ENCODE measurements at places on chromosomes 11 and 22.

DNA sequence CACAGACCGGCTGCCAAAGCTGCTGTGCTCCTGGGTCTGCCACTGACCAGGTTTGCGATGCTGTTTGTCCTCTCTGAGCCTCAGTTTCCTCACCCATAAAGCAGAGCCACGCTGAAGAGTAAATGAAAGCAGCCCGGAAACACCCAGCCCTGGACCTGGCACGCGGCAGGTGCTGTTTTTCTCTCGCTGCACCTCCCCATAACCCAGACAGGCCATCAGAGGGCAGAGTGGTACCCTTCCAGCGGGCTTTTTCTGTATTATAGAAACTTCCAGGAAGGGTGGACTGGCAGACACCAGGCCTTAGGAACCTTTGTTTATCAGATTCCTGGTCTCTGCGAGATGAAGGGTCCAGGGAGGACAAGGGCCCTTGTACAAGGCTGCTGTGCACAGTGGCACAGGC, 17.9 kb upstream of the FGF19 start:
- DNase-seq: no peak

- DNase-seq: no peak
Observed at GRCh38 chr22:33116841-33117547, 58.8 kb upstream of the SYN3 start.

DNA sequence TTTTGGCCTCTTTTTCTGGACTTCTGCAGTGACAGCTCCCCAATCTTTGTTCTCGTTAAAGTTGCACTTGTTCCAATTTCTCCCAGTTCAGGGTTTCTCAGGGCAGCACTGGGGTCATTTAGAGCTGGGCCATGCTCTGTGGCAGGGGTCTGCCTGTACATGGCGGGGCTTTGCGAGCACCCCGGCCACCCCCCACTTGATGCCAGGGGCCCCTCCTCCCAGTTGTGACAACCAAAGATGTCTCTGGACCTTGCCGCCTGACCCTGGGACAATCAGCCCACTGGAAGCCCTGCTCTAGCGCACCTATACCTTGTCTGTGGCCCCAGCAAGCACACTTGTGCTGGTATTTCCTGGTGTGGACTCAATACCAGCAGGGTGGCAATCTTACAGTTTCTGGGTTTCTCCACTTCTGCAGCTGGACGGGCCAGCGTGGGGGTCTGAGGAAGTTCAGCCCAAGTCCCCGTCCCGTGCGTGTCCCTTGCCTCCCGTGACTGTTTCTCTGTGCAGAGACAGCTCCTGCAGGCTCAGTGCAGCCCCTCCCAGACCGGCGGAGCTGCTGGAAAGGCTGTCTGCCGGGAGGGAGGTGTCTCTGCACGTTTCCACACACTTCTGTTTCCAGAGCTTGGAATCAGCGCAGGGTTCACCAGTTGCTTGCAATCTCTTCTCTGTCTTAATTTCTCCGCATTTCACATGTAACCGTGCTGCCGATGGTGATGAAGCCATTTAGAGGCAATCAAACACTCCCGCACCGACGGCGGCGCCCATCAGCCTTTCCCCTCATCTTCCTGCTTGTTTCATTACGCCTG, 1328.9 kb downstream of the BRD1 start:
- no peak for DNase-seq

- no peak for DNase-seq
Observed at GRCh38 chr22:45475851-45476514, 26.7 kb upstream of the FBLN1 start.
